ENCODE measurements at places on chromosomes 1 and 21. TPM values are rescaled to one million over a fixed set of nuclear protein-coding genes. Genes with fewer than 3 reads are reported as not detected.
A peak's percentile ranks its signal among the peaks of the same experiment; 100 is the strongest.

Gene SLC35F3
- total RNA-seq, result 0.39 TPM

Gene GNAT2
- not detected for total RNA-seq

DNA sequence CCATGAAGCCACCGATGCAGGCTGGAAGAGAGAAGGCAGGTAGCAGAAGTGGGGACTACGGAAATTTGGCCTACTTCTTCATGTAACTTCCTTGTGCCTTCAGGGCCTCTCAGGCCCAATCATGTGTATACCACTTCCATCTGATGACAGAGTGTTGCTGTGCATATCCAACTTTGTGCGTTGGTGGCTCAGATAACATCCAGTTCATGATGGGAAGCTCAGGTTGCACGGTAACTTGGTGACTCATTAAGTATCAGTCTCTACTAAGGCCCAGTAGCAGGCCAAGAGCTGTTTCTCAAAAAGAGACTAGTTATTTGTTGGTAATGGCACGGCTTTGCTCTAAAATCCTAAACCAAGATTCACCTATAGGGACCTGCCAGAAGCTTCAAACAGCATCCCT lies 117.6 kb downstream of the LTN1 start:
- no peak overlapping the region for H3K4me3 ChIP-seq
- H3K27ac ChIP-seq, result no peak overlapping the region
- H3K36me3 ChIP-seq, result no peaks in the 10 kb centered on the region
- DNase-seq, result no peak
- no peaks in the 10 kb centered on the region for H3K27me3 ChIP-seq

DNA sequence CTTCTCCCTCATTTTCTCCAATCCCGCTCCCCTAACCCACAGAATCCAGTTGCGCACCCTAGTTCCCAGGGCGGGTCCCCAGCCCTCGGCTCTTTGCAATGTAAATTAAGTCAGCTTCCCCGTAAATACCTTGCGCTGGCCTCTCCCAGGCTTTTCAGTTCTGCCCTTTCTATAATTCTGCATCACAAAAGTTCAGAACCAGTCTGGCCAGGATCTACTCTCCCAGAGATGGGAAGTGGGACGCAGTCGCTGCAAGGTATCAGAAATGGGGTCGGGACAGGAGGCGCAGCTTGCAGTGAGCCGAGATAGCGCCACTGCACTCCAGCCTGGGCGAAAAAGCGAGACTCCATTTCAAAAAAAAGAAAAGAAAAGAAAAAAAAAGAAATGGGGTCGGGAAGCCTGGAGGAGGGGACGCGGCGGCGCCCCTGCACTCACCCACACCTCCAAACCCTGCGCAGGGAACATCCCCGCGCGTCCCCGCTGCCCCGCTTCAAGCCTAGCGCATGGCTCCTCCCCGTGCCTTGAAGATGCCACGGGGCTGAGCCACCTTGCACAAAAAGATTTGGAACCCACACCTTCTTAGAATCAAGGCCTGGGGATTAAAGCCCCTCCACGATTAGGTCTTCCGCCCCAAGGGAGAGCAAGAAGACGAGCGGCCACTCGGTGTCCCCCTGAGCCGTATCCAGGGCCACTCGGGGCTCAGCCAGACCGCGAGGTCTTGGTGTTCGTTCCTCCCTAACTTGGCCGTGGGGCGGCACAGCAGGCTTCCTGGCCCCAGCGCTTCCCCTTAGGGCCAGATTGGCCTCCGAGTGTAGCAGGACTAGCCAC lies 27.2 kb upstream of the ITLN2 start:
- no peaks in the 10 kb centered on the region for H3K27me3 ChIP-seq
- H3K4me1 ChIP-seq, result peaks cover 8% of the 10 kb centered on the region
- no peaks in the 10 kb centered on the region for H3K36me3 ChIP-seq
- H3K27ac ChIP-seq, result no peak overlapping the region
- peak; percentile 75 for DNase-seq

- peaks cover 23% of the 10 kb centered on the region for H3K4me1 ChIP-seq
- H3K27me3 ChIP-seq, result no peaks in the 10 kb centered on the region
- H3K27ac ChIP-seq, result no peak overlapping the region
Measured at GRCh38 chr1:205533748-205534443, 29.4 kb downstream of the CDK18 start.

Gene CHIA
- 207 TPM for total RNA-seq

Gene IL10
- 5.2 TPM for total RNA-seq

DNA sequence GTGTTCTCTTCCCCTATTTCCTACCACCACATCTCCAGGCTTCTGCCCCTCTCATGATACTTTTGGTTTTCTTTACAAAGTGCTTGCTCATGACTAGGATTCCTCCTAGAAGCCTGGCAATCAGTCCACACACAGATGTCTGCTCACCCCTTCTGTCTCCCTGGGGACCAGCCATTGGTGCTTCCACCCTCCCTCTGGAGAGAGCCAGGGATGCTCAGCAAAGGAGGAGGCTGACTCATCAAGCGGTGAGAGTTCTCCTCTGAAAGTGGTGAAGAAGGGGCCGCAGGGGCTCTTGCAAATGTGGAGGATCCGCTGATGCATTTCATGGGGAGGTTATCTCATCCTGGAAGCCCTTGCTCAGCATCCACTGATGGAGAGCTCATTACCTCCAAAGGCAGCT lies 14.5 kb downstream of the NT5C1A start:
- H3K4me3 ChIP-seq, result no peak overlapping the region
- DNase-seq, result no peak
- H3K27ac ChIP-seq, result no peak overlapping the region
- no peaks in the 10 kb centered on the region for H3K36me3 ChIP-seq
- H3K4me1 ChIP-seq, result no peaks in the 10 kb centered on the region

Gene TSPEAR
- 0.14 TPM for total RNA-seq

GRCh38 chr1:245690156-245690690 lies 535.4 kb downstream of the KIF26B start:
- H3K4me1 ChIP-seq, result no peaks in the 10 kb centered on the region
- no peak overlapping the region for H3K27ac ChIP-seq
- DNase-seq, result no peak
- no peaks in the 10 kb centered on the region for H3K36me3 ChIP-seq

- DNase-seq, result no peak
- peak overlapping the region; percentile 99 for H3K27ac ChIP-seq
- no peaks in the 10 kb centered on the region for H3K27me3 ChIP-seq
- peaks cover 47% of the 10 kb centered on the region for H3K4me1 ChIP-seq
- peak overlapping the region; percentile 80 for H3K4me3 ChIP-seq
Measured at GRCh38 chr1:10211805-10212410, 1.5 kb downstream of the KIF1B start.

Gene RAB42
- 8.0 TPM for total RNA-seq

GRCh38 chr1:53585129-53585528 lies 125.9 kb downstream of the DMRTB1 start:
- no peaks in the 10 kb centered on the region for H3K36me3 ChIP-seq
- H3K4me3 ChIP-seq, result no peak overlapping the region
- DNase-seq, result no peak
- no peaks in the 10 kb centered on the region for H3K4me1 ChIP-seq
- no peaks in the 10 kb centered on the region for H3K27me3 ChIP-seq

DNA sequence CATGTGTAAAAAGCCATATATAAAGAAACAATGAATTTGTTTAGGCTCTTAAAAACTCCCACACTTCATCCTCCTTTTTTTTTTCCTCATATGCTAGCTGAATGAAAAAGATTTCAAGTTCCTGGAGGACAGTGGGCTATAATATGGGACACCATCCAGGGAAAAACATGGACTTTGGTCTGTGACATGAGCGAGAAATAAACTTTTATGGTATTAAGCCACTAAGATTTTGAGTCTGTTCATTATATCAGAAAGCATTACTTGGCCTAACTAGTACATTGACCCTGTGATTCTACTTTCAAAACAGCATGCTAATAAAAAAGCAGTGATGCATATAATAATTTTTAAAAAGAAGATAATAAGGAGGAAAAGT lies 392.3 kb upstream of the CAMK1G start:
- no peaks in the 10 kb centered on the region for H3K36me3 ChIP-seq
- no peak overlapping the region for H3K4me3 ChIP-seq
- no peak for DNase-seq
- H3K4me1 ChIP-seq, result peaks cover 2% of the 10 kb centered on the region
- H3K27ac ChIP-seq, result no peak overlapping the region
- H3K27me3 ChIP-seq, result no peaks in the 10 kb centered on the region

DNA sequence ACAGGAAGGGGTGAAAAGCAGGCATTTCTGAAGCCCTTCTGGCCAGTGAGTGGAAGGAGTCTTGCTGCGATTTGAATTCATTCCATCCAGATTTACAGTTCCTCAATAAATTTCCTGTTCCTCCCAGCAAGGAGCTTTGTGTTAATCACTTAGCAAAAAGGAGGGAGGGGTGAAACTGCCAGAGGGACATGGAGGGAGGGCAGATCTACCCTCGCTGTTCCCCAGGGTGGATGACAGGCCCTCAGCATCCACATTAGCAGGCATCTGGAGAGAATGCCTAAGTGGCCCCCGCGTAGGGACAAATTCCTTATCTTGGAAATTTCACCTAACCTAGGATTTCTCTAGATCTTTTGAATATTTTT lies 1.2 kb downstream of the ETV3 start:
- H3K4me3 ChIP-seq, result peak overlapping the region; percentile 70
- peaks cover 28% of the 10 kb centered on the region for H3K4me1 ChIP-seq
- no peaks in the 10 kb centered on the region for H3K27me3 ChIP-seq
- H3K27ac ChIP-seq, result peak overlapping the region; percentile 96
- no peak for DNase-seq

Gene USP21
- 25.6 TPM for total RNA-seq

DNA sequence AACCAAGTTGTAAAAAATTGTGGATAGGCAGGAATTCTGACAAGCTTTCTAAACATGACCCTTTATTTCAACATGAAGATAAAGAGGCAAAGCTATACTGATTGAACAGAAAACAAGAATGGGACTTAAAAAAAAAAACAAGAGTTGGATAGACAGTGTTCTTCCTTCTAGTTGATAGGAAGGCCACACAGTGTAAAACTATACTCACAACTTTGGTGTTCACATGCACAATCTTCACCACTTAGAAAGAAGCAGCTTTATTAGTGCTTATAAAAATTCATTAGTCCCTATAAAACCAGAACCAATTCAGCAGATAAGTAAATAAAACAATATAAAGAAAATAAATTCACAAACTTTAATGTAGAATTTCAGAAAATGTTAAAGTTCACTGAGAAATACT lies 101.8 kb downstream of the AKT3 start:
- H3K27ac ChIP-seq, result no peak overlapping the region
- H3K36me3 ChIP-seq, result no peaks in the 10 kb centered on the region
- H3K4me1 ChIP-seq, result no peaks in the 10 kb centered on the region
- no peak for DNase-seq
- H3K27me3 ChIP-seq, result no peaks in the 10 kb centered on the region
- H3K4me3 ChIP-seq, result no peak overlapping the region

- DNase-seq, result peak; percentile 73
- H3K27ac ChIP-seq, result no peak overlapping the region
- H3K36me3 ChIP-seq, result no peaks in the 10 kb centered on the region
- H3K4me3 ChIP-seq, result no peak overlapping the region
- H3K4me1 ChIP-seq, result peaks cover 20% of the 10 kb centered on the region
Measured at GRCh38 chr1:59290193-59290949, 6.5 kb upstream of the FGGY start.

DNA sequence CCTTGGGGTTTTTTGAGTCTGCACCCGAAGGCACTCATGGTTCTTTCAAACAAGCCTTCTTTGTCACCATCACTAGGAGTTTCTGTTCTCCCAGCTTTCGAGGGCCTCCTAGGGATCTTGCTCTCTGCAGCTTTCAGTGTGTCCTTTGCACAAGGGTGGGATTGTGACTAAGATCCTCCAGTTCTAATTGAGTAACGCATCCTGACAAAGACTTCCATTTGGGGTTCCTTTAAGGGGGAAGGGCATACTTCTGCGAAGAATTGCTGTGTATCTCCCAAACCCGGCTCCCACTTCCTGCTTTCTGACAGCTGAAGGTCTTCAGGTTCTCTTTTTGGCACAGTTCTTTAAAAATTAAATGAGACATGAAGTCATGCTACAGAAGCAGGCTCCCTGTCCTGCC lies 139.4 kb downstream of the EDEM3 start:
- H3K4me3 ChIP-seq, result no peak overlapping the region
- no peaks in the 10 kb centered on the region for H3K27me3 ChIP-seq
- H3K27ac ChIP-seq, result no peak overlapping the region
- peak; percentile 37 for DNase-seq
- H3K36me3 ChIP-seq, result no peaks in the 10 kb centered on the region

DNA sequence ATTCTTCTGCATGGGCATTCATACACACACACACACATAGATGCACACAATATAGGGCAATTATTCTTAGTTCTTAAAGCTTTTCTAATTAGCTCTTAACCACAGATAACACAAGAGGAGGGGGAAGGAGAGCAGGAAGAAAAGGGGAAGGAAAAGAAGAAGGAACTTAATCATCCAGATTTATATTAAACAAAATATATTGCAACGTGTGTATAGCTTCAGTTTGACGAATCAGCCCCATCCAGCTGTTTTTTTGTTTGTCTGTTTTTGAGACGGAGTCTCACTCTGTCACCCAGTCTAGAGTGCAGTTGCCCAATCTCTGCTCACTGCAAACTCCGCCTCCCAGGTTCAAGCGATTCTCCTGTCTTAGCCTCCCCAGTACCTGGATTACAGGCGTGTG lies 21.7 kb upstream of the ANKRD13C start:
- H3K27ac ChIP-seq, result no peak overlapping the region
- H3K27me3 ChIP-seq, result no peaks in the 10 kb centered on the region
- H3K36me3 ChIP-seq, result no peaks in the 10 kb centered on the region
- no peak overlapping the region for H3K4me3 ChIP-seq

DNA sequence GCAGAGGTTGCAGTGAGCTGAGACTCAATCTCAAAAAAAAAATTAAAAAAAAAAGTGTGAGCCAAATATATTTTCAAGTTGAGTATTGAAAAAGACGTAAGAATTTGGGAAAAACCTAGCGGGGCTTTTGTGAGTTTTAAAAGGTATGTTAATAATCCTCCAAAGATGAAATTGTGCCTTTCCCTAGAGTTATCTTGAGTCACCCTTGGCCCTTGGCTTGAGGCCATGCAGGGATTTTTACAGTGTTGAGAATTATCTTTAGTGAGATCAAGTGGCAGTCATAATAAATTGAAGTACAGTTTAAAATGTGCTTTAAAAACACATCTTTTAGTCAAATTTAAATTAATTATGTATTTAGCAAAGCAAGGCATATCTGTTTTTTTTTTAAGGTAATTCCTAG lies 32.7 kb downstream of the PPP2R5A start:
- H3K27ac ChIP-seq, result no peak overlapping the region
- no peak overlapping the region for H3K4me3 ChIP-seq
- H3K36me3 ChIP-seq, result no peaks in the 10 kb centered on the region
- no peaks in the 10 kb centered on the region for H3K27me3 ChIP-seq

DNA sequence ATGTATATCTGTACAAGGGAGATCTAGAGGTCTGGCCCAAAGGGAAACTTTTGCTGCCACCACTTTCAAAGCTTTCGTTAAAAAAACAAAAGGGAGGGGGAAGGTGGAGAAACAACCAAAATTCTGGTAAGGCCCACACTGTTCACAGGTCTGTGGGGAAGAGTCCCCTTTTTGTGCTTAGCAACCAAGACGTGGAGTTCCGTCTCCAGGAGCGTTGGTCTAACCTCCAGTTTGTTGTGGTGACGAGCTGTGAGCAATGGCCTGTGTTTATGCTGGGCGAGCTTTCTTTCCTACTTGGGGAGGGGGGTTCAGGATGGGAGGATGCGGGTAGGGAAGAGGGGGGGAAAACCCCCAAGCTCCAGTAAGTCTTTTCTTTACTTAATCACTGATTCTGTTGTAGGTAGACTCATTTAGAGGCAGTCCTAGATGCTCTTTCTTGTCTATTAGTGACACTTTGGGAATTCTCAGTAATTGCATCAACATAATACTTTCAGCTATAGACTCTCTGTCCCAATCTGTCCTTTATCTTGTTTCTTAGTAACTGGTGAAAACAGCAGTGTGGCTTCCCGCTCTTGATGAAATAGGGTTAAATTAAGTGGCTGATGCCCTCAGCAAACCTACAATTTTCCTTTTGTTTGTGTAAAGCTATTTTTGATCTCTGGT lies 1.5 kb downstream of the HIPK1 start:
- H3K4me3 ChIP-seq, result peak overlapping the region; percentile 87
- no peaks in the 10 kb centered on the region for H3K36me3 ChIP-seq
- H3K27ac ChIP-seq, result peak overlapping the region; percentile 98
- H3K27me3 ChIP-seq, result no peaks in the 10 kb centered on the region
